ENCODE measurements at places on chromosomes 1 and 21.

GRCh38 chr21:34596561-34597271, 18.2 kb downstream of the RCAN1 start:
- no peak for DNase-seq
- no peak overlapping the region for H3K27ac ChIP-seq
- H3K4me1 ChIP-seq: peaks cover 5% of the 10 kb centered on the region
- H3K4me3 ChIP-seq: no peak overlapping the region

DNA sequence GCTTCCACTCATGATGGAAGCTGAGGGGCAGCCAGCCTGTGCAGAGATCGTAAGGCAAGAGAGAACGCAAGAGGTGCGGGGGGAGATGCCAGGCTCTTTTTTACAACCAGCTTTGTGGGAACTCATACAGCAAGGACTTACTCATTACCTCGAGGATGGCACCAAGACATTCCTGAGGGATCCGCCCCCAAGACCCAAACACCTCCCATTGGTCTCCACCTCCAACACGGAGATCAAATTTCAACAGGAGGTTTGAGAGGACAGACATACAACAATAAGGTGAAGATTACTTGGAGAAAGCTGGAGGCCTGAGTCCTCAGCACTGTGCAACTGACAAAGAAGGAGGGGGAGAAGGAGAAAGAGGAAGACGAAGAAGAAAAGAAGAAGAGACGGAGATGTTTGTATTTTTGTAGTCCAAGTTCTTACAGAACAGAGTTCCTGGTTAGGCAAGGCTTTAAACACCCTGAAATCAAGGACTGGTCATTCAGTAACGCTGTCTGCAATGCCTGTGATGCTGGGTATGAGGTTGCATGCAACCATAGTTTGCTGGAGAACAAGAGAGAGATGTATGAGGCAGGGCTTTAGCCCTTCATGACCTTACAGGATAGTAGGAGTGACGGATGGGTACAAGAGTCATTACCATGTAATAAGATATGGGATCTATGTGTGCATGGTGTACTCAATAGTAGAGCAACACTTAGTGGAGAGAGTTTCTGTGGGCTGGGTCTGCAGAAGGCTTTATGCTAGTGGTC, 19.7 kb upstream of the GALNT2 start:
- no peaks in the 10 kb centered on the region for H3K27me3 ChIP-seq
- H3K4me3 ChIP-seq: no peak overlapping the region
- H3K27ac ChIP-seq: no peak overlapping the region
- DNase-seq: no peak
- no peaks in the 10 kb centered on the region for H3K36me3 ChIP-seq

GRCh38 chr1:110125810-110126209, 13.6 kb downstream of the UBL4B start:
- H3K36me3 ChIP-seq: no peaks in the 10 kb centered on the region
- peaks cover 28% of the 10 kb centered on the region for H3K27me3 ChIP-seq
- no peak overlapping the region for H3K27ac ChIP-seq
- H3K4me1 ChIP-seq: peaks cover 5% of the 10 kb centered on the region

DNA sequence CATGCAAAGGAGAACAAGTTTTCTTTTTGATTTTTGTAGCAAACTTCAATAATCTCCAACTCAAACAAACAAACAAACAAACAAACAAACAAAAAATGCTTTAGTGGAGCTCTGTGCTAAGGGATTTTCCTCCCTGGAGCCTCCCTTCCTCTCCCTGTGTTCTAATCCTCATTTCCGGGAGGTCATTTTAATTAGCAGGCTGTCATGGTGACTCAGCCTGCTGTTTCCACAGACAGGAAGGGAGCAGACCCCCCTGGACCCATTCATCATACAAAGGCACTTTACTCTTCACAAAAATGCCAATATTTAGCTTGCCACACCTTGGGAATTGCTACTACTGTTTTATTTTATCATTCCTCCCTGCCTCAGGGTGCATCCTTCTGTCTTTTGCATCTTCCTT, 61.0 kb upstream of the SPATA6 start:
- no peaks in the 10 kb centered on the region for H3K27me3 ChIP-seq
- H3K4me3 ChIP-seq: no peak overlapping the region
- no peak overlapping the region for H3K27ac ChIP-seq
- H3K4me1 ChIP-seq: peaks cover 9% of the 10 kb centered on the region
- no peak for DNase-seq

DNA sequence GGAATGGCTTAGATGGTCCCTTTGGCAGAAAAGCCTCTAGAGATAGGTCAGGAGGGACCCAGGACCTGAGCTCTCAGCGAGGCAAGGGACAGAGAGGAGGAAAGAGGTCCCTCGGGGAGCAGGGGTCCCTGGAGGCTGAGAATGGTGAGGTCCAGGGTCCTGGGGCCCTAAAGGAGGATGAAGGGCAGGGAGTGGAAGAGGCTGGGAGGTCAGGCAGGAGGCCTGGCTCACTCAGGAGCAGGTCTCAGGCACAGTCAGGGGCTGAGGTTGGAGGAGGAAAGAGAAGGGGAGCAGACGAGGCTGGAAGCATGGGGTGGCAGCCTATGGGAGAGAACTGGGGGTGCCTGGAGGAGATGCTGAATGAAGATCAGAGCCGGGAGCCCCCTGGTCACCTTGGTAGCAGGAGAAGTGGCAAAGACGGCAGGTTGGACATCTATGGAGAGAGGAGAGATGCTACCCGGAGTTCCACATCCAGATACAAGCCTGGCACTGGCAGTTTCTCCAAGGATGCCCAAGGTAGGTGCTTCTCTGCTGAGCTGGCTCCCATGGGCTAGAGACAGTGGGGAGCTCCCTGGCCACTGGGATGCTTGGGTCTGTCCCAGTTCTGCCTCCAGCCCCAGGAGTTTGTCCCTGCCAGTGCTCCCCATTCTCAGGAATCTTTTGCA, 22.6 kb downstream of the IGFN1 start:
- no peak for DNase-seq
- H3K27me3 ChIP-seq: peaks cover 26% of the 10 kb centered on the region
- no peak overlapping the region for H3K27ac ChIP-seq
- peaks cover 2% of the 10 kb centered on the region for H3K4me1 ChIP-seq
